CD4-positive, alpha-beta memory T cell (primary cell): ENCODE measurements at places on chromosomes 1 and 21.

DNA sequence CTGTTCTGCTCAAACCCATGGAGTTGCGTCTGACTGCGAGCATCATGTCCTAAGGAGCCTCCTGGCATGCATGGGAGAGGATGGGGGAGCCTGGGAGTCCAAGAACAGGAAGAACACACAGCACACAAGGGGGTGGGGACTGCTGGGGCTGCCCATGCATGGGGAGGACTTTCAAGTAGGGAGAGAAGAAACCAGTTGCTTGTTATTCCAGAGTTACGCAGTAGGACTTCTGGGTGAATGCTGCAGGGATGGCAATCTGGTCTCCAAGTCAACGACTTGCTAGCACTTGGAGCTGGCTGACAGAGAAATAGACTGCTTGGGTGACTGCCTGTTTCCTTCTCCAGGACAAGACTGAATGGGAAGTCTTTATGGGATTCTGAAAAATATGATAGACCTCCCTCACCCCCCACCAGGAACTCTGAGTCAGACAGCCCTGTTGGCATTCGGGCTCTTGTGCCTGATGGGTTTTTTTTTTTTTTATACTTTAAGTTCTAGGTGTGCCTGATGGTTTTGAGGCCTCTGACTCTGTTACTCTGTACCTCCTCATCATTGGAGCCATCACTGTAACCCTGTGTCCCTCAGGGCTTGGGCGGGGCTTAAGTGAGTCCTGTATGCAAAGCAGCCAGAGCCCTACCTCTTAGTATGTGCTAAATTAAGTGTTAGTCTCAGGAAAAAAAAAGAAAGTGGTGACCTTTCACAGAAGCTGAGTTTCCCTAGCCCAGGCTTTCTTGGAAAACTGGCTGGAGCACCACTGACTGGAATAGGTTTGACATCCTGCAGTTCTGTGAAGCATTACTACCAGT lies 30.3 kb downstream of the MAP3K21 start:
- DNase-seq = no peak

DNA sequence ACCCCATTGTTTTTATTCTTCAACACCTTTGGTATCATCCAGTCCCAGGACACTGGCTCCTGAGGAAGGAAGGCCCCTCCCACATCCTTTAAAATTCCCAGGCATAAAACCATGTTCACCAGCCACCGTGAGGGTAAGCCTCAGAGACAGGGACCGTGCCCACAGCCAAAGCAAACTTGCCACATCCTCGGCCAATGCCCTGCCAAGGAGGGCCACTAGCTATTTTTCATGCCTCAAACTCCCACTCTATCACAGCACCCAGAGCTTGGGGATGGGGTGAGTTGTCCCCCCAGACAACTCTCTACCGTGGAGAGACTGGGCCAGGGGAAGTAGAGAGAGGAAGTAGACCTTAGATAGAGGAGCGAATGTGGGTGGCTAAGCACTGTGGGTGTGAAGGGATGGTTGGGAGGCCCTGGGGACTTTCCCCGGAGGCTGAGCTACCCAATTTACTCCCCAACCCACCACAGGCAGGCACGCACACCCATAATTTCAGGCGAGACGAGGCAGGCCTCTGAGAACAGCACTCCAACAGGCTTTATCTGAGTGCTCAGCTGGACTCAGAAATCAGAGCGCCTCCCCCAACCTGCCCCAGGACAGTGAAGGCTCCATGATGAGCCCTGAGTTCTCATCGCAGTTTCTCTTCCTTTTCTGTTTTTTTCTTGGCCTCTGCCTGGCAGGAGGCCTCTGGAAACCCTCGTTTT lies 15.9 kb upstream of the BTG2 start:
- peak; percentile 93 for DNase-seq

DNA sequence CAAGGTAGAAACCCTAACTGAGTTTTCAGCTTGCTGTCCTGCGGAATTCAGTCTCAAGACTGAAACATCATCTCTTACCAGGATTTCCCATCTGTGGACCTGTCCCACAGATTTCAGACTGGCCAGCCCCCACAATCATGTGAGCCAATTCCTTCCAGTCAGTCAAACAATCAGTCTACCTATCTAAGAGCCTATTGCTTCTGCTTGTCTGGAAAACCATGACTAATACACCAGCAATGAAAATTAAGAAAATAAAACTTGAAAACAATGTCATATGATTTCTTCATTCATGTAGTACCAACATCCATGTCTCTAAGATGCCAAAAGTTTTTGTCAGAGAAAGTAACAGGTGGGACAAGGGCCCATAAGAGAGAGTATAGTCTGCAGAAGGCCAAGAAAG lies 57.6 kb upstream of the CRB1 start:
- no peak for DNase-seq

DNA sequence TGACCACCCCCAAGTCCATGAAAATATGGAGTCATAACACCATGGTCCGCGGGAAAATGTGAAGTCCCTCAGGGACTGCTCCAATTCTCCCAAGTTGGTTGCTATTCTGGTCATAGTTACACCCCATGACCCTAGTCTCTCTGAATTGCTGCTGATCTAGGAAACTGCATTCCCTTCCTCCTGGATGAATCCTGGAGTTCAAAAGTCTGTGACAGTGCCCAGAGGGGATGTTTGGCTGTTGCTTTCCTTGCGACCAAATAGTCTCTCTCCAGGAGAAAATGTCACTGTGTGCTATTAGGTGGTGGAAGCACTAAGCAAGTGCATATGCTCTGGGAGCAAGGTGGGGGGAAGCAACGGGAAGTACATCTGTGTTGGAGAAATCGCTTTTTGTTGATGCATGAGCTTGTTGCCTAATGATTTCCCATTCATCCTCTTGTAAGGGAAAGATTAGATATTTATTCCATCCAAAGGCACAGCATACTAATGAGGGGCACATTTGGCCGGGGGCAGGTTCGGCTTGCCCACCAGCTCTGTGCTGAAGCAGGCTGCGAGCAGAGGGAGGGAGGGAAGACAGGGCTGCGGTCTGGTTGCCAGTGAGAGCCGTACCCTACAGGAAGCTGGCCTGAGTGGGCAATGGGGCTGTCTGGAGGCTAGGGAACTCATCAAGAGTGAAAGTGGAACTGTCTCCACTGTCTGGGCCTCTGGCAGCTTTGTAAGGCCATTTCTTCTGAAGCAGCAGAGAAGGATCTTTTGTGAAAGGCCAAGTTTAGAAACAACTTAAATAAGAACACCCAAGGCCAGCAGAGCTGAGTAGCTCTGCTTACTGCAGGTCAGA lies 27.2 kb downstream of the SYT6 start:
- no peak for DNase-seq

GRCh38 chr1:65512967-65513780 lies 92.7 kb downstream of the LEPR start:
- DNase-seq = no peak

DNA sequence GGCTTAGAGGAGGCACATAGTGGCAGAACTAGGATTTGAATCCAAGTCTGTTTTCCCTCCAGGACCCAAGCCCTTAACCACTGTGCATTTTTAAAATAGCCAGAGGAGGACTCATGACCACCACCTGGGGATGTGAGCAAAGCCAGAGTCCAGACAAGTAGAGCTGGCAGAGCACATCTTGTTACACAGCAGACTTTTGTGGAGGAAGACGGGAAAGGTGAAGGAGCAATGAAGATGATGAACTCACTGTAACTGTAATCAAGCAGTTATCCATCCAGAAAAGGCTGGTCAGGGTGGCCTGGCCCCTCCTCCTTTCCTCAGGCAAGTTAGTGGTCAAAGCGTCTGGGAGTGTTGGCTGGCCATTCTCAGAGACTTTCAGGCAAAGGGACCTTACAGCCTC lies 50.9 kb downstream of the SLC44A3 start:
- DNase-seq = no peak

GRCh38 chr1:23810818-23811540 lies 10.4 kb upstream of the GALE start:
- peak; percentile 51 for DNase-seq

DNA sequence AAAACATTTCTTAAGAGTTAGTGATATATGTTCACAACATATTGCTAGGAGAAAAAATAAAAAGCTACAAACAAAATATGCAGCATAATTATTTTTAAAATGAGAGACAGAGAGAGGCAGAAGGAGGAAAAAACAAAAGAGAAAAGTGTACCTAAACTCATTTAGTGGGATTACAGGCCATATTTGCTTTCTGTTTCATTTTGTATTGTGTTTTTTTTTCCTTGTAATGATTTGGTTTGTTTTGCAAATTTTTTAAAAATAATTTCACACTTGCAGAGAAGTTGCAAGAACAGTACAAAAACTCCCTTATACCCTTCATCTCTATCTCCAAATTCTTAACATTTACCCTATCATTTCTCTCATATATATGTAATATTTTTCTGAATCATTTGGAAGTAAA lies 65.0 kb downstream of the LBR start:
- no peak for DNase-seq

DNA sequence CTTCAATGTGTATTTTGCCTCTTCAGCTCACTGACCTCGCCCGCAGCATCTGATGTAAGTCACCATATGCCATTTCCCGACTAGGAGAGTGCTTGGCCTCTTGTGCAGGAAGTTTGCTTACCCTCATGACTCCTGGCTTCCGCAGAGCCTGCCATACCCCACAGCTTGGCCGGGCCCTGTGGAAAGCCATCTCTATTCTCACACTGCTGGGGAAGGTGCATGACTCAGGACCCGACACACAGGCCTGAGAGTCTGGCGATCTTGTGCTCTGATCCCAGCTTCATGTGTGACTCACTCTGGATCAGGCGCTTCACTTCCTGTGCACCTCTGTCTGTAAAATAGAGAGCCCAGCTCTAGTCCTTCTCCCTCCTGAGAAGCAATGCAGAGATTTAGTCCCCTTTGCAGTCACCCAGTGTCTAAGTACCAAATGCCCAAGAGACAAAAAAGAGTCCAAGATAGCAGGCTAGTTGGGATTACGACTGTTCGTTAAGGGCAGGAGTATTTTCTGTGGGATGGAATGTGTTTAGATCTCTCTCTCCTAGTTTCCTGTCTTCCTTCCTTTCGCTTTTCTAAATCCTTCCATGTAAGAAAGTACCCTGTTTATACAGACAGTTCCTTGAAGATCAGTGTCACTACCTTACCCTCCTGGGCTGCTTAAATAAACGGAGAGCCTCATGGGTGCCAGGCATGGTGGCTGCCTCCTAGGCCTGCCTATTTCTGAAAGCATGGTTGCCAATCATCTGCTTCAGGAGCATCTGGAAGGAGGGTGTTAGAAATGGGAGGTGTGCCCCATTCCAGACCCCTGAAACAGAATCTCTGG lies 62.8 kb upstream of the KIF26B start:
- no peak for DNase-seq

GRCh38 chr1:208778417-208778816 lies 534.2 kb upstream of the PLXNA2 start:
- no peak for DNase-seq

DNA sequence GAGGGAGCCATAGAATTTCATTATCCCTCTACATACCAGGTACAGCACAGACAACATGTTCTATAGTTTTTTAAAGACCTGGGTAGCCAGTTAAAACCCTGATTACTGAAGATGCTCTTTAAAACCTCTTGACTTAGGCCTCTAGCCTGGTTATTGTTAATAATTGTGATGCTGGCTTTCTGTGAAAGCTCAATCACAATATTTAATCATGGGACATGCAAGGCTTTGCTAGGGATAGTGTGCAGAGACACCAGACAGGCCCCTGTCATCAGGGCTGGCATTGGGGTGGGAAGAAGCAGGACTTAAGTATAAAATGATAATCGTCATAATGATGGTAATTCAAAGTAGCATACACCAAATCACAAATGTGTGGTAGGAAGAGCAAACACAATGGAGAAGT lies 274.4 kb downstream of the PTBP2 start:
- no peak for DNase-seq

DNA sequence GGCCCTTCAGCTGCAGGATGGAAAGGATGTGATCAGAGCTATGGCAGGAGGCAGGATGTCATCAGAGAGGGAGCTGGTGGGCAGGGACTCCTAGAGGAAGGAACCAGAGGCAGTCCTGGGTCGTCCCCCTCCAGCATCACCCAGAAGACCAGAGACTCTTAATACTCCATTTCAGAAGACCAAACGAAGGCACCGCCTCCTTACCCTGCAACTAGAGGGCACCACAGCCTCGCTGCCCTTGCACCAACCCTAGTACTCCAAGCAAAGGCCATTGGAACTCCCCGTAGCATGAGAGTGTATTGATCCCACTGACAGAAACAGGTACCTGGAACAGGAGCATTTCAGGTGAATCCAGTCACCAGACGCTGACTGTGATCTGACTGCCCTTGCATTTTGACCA lies 598.1 kb downstream of the NPHP4 start:
- no peak for DNase-seq

DNA sequence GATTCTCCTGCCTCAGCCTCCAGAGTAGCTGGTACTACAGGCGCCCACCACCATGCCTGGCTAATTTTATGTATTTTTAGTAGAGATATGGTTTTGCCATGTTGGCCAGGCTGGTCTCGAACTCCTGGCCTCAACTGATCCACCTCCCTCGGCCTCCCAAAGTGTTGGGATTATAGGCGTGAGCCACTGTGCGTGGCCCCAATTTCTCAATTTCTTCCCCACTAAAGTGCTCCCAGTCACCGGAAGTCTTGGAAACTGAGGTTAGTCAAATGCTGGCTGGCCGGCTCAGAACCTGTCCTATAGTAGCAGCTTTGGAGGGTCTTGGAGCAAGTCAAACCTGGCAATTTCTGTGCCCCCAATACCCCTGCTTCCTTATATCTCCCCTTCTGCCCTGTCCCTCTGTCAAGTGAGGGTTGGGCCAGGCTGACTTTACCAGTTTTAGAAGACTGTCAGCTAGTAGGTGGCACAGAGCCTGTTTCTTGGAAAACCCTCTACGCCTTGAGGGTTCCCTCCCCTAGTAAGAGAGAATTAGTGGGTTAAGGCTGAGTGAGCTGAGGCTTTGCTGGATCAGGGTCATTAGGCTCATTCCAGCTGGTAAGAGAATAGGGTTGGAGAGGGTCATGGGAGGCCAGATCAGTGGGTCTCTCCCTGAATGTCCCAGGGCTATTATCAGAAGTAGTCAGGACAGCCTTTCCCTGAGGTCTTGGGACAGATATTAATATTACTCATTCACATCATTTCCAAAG lies 8.3 kb upstream of the EPB41 start:
- no peak for DNase-seq

GRCh38 chr21:26491663-26492062 lies 81.4 kb downstream of the CYYR1 start:
- DNase-seq = no peak

- DNase-seq = no peak
Measured at GRCh38 chr1:97744977-97745376, 175.9 kb downstream of the DPYD start.

- no peak for DNase-seq
Measured at GRCh38 chr1:22225858-22226589, 83.1 kb upstream of the WNT4 start.

GRCh38 chr1:83102630-83103071 lies 896.3 kb downstream of the TTLL7 start:
- DNase-seq = no peak

GRCh38 chr1:156248323-156248683 lies 447 bp upstream of the PAQR6 start:
- no peak for DNase-seq

- DNase-seq = no peak
Measured at GRCh38 chr1:175539986-175540385, 203.4 kb downstream of the TNR start.

DNA sequence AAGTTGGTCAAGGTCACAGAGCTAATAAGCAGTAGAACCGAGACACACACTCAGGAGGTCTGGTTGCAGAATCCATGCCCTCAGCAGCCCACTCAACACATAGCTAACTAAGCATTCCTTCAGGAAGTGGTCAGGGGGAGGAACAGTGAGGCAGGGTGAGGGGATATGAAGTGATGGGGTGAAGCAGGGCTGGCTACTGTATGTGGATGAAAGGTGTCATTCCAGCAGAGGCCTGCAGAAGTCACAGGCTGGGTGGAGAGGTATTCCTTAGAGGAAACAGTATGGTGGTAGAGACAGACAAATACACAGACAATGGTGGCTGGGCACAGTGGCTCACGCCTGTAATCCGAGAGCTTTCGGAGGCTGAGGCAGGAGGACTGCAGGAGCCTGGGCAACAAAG lies 14.1 kb downstream of the TMCO4 start:
- no peak for DNase-seq
